ENCODE measurements at places on chromosomes 12 and 14.

DNA sequence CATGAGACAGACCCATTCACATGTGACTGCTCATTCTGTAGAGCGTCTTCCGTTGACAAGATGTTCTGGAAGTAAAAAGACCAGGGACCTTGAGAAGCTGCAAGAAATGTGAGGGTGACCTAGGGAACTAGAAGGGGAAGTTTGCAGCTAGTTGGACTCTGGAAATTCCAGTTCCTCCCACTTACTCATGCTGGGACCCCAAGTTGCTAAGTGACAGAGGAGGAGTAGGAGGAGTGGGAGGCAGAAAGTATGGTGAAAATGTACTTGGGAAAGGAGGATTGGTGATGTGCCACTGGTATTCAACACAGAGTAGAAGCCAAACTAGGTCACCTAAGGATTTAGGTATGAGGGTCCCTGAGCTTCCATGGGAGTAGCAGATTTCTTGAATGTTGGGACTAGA, 132.4 kb downstream of the KCNA5 start:
- DNase-seq, result no peak

GRCh38 chr12:127450826-127451225, 816.1 kb upstream of the TMEM132C start:
- DNase-seq, result no peak

GRCh38 chr14:37588667-37588955, 6.4 kb downstream of the FOXA1 start:
- no peak for DNase-seq

DNA sequence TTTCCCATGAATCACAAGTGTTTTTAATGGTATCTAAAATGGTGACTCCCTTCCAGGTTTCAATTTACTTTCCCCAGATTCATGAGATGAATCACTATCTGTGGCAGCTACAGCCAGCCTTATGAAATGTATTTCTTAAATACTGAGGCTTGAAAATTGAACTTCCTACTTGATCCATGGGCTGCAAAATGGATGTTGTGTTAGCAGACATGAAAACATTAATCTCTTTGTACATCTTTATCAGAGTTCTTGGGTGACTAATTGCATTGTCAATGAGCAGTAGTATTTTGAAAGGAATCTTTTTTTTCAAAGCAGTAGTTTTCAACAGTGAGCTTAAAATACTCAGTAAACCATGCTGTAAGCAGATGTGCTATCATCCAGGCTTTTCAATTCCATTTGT, 250.8 kb downstream of the SLC6A15 start:
- no peak for DNase-seq

GRCh38 chr14:67705211-67705610, 3.5 kb downstream of the RDH12 start:
- no peak for DNase-seq

- no peak for DNase-seq
These were observed 8.7 kb downstream of the FLRT2 start for GRCh38 chr14:85538636-85539035.

GRCh38 chr14:58598804-58599525, 38.8 kb upstream of the DACT1 start:
- DNase-seq, result no peak

DNA sequence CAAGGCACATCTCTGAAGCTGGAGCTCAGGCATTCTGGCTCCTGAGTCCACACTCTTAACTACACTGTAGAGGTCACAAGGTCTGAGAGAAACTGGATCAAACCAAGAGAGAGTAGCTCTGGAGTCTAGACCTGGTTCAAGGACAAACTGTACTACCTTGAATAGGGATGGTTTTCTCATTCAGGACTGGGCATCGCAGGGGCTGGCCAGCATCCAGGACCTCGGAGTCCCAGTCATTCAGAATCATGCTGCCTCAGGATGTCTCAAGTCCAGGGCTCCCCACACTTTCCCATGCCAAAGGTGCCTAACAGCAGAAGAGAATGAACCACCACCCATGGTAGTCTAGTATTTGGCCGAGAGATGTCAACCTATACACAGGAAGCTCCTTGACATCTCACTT, 13.1 kb upstream of the PLEKHD1 start:
- no peak for DNase-seq

DNA sequence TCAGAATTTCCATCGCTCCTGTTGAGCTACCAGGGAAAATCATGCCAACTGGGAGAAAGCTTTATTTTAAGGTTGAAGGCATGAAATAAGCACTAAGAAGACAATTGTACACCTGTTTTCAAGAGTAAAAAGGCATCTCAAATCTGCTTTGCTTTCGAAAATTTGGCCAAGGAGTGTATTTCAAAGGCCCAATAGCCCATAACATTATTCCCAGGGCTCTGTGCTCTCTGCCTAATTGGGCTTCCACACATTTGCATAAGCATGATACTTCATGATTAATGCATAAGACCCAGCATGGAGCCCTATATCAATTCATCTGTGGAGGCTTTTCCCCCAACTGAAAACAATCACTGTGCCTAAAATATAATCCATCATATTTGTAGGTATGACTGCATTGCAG, 258.5 kb downstream of the NOVA1 start:
- no peak for DNase-seq

- DNase-seq, result no peak
These were observed 7.3 kb downstream of the TESC start for GRCh38 chr12:117091758-117092510.

DNA sequence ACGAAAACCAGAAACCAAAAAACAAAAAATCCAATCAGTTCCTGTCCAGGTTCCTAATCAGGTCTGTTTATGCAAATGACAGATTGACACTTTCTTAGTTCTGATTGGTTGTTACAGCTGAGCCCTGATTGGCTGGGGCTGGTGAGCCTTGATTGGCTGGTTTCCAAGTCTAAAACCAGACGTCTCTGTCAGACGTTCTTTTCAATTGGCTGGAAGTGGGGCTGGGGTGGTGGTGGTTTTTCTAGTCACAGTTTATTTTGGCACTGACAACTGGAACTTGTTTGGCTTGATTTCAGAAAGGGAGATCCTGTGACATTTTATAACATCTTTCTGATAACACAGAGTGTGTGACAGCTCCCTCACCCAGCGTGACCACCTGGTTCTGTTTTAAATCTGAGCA, 36.1 kb upstream of the PRICKLE1 start:
- DNase-seq, result no peak

DNA sequence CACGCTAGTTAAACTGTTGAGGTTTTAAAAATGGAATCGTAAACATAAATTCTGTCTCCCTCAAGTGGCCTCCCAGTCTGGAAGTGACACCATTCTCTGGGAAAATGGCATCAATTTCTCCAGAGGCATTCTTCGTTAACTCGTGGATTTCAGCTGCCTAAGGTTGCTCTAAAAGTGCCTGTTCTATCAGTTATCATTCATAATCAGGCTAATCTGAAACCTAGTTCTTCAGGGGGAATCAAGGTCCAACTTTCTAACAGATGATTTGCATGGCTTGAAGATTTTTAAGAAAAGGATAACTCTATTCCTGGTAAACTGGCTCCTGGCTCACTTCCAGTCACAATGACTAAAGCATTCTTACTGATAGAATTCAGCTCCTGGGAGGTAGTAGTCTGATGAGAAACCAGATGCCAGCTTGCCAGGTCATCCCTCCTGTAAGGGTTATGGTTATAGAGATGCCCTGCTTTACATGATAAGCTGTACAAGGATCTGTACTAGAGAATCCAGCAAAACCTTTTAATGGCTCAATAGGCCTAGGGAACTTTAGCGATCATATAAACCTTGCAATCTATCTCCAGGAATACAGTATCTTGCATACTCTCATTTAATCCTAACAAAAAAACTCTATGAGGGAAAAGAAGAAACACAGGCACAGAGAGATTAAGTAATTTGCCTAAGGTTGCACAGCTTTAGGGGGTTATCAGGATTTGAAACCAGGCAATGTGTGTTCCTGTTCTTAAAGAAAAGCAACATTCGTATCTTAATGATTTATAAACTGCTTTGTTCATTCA, 1.5 kb downstream of the L3HYPDH start:
- no peak for DNase-seq

DNA sequence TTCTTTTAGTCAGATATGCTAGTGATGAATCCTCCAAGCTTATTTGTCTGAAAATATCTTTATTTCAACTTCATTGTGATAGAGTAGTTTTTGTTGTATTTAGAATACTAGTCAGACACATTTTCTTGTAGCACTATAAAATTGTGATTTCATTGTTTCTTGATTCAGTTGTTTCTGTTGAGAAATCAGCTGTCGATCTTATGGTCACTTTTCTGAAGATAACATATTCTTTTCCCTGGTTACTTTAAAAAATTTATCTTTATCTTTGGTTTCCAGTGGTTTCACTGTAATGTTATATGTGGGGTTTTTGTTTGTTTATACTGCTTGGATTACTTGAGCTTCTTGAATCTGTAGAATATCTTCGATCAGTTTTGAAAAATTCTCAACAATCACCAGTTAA, 426.1 kb downstream of the SOX5 start:
- DNase-seq, result no peak

- no peak for DNase-seq
These were observed 8.6 kb upstream of the DYNC1H1 start for GRCh38 chr14:101955695-101956161.

- no peak for DNase-seq
These were observed 374.4 kb downstream of the ZFP36L1 start for GRCh38 chr14:68418174-68419118.

- no peak for DNase-seq
These were observed 5.1 kb downstream of the AKAP3 start for GRCh38 chr12:4643747-4644146.

DNA sequence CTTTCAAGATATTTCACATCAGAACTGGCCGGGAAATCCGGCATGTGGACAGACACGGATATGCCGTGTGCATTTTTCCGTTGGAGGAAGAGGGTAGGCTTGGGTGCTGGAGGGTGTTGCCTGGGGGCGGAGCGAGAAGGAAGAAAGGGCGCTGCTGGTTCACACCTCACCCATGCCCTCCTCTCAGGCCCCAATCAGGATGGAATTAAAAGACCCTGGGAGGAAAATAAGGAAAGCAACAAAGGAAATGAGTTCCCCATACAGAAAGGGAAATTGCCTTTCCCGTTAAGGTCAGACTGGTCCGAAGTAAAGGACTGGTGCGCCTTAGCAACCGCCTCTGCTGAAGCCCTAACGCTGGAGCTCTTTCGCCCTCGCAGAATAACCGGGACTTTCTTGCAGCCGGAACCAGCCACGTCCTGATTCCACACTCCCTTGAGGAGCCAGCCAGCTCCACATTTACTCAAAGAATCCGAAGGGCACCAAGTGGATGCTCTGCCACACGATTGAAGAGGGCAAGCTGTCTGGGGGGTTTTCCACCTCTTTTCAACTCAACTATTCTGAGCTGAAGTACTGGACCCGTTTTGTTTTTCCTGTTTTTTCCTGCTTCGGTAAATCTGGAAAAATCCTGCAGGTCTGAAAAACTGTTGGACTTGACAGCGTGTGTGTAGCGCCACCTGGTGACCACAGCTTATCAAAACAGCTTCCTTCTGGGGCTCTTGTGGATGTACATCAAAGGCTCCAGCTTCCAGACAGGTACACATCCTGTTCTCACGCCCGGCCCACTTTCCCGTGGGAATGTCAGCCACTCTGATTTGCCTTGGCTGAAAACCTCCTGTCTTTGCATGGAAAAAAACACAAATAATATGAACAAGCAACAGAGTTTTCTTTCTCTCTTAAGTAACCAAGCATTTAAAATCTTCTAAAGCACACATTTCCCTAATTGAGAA, 37.6 kb upstream of the BCL2L14 start:
- DNase-seq, result peak; percentile 63

DNA sequence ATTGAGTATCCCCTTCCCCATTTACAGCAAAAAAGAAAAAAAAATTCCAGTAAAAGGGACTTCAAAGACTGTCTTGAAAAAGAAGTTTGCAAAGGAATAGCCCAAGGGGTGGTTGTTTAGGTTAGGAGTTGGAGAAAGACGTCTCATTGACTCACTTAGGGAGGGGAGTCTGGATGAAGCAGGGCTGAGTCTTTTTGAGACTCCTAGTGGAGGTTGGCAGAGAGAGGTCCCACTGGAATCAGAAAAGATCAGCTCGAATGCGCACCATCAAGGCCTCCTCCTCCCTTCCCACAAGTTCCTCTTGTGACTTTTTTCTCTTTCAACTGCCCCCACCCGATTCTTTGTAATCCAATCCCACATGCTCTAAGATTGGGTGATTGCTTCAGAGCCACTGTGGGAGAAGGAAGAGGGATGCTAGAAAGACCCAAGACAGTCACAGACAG, 1.9 kb downstream of the ARHGEF40 start:
- DNase-seq, result no peak

- no peak for DNase-seq
These were observed 159.0 kb upstream of the ARID2 start for GRCh38 chr12:45570501-45570900.

DNA sequence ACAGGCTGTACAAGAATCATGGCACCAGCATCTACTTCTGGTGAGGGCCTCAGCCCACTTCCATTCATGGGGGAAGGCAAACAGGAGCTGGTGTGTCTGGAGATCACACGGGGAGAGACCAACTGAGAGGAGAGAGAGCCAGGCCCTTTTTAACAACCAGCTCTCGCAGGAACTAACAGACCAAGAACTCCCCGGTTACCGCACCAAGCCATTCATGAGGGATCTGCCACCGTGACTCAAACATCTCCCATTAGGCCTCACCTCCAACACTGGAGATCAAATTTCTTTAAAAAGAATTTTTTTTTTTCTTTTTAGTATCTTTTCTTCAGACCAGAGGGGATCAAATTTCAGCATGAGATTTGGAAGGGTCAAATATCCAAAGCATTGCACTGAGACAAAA, 16.7 kb upstream of the AQP2 start:
- no peak for DNase-seq

- DNase-seq, result no peak
These were observed 325.5 kb downstream of the RAD51B start for GRCh38 chr14:68145036-68145435.

- no peak for DNase-seq
These were observed 244.4 kb downstream of the ZFP36L1 start for GRCh38 chr14:68548194-68549076.

- DNase-seq, result no peak
These were observed 11.5 kb downstream of the ACSS3 start for GRCh38 chr12:81089412-81089811.

DNA sequence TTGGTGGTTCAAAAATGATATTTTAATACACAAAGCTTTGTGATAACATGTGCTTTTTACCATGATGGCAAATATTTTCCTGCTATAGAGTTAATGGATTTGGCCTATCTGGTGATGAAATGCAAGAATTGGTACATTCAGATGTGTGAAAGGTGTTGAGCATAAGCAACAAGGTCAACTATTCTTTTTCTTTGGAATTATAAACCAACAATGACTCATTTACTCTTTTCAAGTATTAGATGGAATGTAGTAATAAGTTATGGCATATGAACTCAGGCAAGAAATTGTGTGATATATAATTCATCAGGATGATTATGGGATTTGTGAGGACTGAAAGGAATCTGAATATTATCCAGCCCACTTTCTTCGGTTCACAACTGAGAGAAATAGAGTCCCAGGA, 471.4 kb downstream of the ETNK1 start:
- no peak for DNase-seq

DNA sequence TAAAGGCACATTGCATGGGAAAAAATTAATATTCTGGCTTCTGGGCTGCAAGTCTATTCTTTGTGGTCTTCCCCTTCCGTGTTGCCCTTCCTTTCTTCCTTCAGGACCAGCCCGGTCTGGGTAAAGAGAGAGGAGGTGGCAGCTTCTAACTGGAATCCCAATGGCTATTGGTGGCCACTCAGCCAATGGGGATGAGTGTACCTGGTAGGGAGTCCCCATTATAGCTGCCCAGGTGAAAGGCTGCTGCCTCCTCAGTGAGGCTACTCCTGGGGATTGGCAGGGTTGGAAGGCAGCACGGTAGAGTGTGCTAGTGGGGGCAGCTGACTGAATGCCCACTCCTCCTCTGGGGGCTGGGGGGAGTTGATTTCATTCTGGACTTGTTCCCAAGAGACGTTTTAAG, 112.6 kb downstream of the RBM19 start:
- no peak for DNase-seq
